ENCODE measurements at places on chromosomes 16 and 17.

DNA sequence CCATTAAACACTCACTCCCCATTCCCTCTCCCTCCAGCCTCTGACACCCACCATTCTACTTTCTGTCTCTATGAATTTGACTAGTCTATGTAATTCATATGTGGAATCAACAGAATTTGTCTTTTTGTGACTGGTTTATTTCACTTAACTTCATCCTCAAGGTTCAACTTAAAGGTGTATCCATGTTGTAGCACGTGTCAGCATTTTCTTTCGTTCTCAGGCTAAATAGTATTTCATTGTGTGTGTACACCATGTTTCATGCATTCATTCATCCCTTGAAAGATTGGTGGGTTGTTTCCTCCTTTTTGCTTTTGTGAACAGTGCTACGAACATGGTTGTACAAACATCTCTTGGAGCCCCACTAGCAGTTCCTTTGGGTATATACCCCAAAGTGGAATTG, 36.0 kb downstream of the ATP2C2 start:
- no peak for DNase-seq

- no peak for DNase-seq
Observed at GRCh38 chr16:58234831-58235595, 37.1 kb upstream of the CSNK2A2 start.

GRCh38 chr17:11598274-11599221, at the start of gene DNAH9:
Gene DNAH9, plus strand, starts transcription at chr17:11598470. Its CDS starts 29 bp downstream, at chr17:11598499.
- no peak for DNase-seq

- no peak for DNase-seq
Observed at GRCh38 chr17:44906010-44906646, 6.9 kb upstream of the EFTUD2 start.

- peak; percentile 78 for DNase-seq
Observed at GRCh38 chr17:48816774-48817590, at the start of gene TTLL6. Gene TTLL6, minus strand, starts transcription at chr17:48817229. Its CDS starts 157 bp downstream, at chr17:48817072.

- no peak for DNase-seq
Observed at GRCh38 chr17:21493993-21494392, 117.8 kb downstream of the KCNJ12 start.

GRCh38 chr17:21278450-21279197, 5.9 kb upstream of the MAP2K3 start:
- peak; percentile 85 for DNase-seq

DNA sequence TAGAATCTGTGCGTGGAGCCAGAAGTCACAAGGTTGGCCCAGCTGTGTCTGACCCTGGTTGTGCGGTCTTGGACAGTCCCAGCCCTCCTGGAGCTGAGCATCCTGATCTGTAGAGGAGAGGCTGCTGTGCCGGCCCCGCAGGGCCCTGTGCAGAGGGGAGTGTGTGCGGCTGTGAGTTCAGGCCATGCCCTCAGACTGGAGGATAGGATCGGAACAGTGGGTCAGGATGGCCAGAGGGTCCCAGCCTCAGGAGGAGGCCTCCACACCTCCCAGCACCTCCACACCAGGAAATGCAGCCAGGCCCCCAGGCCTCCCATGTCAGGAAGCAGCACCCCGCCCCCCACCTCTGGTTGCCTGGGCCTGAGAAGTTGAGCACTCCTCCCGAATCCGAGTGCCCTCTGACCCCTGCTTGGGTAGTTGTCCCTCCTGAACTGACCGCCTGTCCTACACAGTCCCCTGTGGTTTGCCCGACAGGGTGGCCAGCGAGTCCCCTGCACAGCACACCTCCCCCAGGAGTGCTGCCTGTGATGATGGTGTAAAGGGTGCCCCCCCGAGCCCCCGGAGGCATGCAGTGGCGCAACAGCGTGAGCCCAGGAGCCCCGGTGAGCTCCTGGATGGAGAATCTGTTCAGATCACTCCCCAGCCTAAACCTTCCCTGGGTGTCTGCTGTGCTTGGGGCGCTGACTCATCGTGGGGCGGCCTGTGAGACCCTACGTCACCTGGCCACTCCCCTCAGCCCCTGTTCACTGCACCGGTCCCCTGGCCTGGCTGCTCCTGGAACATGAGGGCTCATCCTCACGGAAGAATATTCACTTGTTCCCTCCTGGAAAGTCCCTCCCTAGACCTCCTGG, 285.2 kb downstream of the SEC14L1 start:
- DNase-seq, result no peak

DNA sequence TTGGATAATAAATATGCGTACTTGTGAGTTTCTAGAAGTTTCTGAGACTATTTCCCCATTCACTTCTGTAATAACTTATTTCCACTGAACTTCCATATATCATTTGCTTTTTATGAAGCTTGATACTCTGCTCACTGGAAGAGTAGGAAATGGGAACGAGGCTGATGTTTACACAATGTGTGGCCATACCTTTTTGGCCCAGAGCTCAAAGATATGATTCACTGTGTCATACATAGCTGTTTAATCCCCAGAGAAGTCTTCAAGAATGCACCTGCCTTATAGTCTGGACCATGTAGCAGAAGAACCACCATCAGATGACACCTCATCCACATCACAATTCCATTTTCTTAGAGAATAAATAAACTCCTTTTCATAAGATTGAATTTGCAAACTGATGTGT, 40.3 kb upstream of the TEKT3 start:
- DNase-seq, result no peak

- DNase-seq, result no peak
Observed at GRCh38 chr16:4313563-4314531, 2.0 kb upstream of the GLIS2 start.

GRCh38 chr17:57105591-57105990, 20.5 kb downstream of the AKAP1 start:
- DNase-seq, result no peak

DNA sequence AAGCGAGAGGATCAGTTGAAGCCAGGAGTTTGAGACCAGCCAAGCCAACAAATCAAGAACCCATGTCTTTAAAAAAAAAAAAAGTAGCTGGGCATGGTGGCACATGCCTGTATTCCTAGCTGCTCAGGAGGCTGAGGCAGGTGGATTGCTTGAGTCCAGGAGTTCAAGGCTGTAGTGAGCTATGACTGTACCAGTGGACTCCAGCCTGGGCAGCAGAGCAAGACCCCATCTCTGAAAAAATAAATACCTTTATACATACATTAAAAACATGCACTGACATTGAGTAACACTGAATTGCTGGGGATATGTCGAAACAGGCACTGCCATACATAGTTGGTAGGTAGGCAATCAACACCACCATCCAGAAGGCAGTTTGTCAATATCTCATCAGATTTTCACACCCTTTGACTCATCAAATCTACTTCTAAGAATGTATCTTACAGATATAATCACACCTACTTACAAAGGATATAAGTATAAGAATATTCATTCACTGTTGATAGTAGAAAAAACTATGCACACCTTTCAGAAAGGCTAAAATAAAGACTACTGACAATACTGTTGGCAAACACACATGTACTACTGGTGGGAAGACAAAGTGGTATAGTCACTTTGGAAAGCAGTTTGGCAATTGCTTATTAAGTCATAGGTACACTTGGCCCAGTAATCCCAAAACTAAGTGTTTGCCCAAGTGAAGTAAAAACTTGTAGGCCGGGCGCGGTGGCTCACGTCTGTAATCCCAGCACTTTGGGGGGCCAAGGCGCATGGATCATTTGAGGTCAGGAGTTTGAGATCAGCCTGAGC, 6.4 kb upstream of the CEP20 start:
- DNase-seq, result no peak

- no peak for DNase-seq
Observed at GRCh38 chr17:42913522-42913921, 12.9 kb downstream of the G6PC1 start.

DNA sequence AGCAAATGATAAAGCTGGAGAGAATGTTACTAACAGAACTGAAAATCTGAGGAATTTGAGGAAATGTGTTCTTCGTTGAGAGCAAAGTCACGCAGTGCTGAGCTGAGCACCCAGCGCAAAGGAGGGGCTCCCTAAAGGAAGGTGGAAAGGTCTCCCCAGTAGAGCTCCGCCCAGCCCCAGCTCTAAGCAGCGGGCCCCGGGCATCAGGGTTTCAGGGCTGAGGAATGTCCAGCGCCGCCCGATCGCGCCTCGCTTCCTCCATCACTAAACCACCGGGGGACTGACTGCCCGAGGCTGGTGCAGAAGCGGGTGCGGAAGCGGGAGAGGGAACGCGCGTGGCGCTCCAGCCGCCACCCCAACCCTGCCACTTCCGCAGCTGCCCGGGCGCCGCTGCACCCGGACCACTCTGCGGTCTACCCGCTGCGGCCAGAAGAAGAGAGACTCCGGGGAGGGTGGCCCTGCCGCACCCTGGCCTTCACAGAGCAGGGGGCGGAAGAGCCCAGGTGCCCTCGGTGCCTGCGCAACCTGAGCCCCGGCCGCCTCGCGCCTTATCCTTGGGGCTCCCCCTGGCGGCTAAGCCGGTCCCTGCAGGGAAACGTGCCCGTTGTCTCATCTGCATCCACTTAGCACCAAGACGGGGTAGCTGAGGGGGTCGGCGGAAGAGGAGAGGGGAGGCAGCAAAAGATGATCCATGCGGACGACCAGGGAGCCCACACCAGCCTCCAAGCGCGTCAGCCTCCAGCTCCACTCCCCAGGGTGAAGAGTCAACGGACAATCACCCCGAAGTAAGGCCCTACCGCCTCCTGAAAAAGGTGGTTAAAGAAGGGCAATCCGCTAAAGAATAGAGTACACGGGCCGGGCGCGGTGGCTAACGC, 12.4 kb upstream of the GUCY2D start:
- peak; percentile 84 for DNase-seq

- no peak for DNase-seq
Observed at GRCh38 chr16:1403733-1404132, 10.8 kb downstream of the UNKL start.

- no peak for DNase-seq
Observed at GRCh38 chr17:30905742-30906100, 317 bp downstream of the TEFM start.

- DNase-seq, result no peak
Observed at GRCh38 chr17:36598951-36599401, 2.4 kb upstream of the MRM1 start.

DNA sequence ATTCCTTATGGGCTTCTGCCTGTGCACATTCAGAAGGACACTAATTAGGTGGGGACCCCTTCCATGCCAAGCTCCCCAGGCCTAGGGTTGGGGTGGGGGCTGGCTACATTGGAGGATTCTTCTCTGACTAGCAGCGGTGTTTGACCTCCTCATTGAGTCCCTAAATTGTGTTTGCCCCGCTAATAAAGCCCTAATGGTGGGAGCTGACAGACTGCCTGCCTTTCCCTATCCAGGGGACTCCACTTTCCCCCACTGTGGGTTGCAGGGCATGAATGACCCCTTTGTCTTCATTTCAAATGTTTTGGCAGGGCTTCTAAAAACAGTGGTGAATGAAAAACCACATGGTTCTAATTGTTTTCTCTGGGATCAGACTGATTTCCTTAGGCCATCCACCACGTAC, 476.8 kb upstream of the CDH11 start:
- no peak for DNase-seq

DNA sequence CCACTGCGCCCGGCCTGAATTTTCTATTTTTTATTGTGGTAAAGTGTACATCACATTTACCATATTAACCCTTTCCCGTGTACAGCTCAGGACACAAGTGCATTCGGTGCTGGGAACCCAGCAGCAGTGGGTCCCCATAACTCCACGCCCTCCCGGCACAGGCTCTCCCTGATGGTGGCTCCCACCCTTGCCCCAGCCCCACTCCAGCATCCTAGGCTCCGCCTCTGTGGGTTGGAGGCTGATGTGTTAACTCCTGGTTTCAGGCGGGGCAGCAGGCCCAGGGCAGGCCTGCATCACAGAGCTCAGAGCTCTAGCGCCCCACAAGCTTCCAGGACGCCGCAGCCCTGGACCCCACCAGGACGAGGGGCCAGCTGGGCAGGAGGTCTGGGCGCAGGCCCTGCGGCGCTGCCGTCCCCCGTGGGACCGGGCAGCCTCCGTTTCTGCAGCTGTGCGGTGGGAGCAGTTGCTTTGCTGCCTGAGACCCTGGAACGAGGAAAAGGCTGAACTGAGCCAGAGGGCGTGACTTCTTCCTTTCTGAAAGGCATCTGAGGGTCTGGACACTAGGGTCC, 19.6 kb downstream of the ZFPM1 start:
- DNase-seq, result no peak

- no peak for DNase-seq
Observed at GRCh38 chr17:40123811-40124114, 2.0 kb downstream of the MSL1 start.

DNA sequence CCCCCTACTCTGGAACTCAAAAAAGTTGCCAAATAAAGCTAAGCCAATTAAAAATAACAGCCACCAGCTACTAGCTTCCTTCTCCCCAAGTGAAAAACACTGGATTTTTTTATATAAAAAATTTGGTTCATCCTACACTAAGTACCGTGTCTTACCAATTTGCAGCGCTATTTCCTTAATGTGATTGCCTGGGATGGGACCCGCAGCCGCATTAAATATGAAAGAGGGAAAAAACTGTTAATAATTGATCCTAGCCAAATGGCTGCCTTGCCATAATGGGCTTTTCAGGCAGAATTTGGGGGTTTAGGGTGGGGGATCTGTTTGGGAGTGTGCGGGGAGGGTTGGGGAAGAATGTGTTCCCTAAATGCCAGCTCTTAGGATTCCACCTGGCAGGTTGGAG, 2.0 kb downstream of the HOXB9 start:
- no peak for DNase-seq

DNA sequence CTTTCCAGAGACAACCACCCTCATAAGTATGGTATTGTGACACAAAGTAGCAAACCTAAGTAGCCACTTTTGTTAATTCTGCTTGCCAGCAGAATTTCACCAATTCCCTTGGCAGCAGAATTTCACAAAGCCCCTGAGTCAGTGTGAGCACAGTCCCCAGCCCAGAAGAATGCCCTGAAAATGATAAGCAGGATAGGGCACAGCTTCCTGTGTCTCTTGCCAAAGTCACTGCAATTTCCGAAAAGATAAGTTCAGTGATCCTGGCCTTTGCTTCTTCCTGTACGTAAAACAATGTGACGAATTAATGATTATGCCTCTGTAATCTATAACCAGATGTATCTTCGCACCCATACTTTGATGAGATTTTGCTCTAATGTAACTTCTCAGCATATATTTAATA, 16.0 kb upstream of the WIPF2 start:
- DNase-seq, result no peak

GRCh38 chr17:13750816-13751793, 149.4 kb upstream of the HS3ST3A1 start:
- no peak for DNase-seq

DNA sequence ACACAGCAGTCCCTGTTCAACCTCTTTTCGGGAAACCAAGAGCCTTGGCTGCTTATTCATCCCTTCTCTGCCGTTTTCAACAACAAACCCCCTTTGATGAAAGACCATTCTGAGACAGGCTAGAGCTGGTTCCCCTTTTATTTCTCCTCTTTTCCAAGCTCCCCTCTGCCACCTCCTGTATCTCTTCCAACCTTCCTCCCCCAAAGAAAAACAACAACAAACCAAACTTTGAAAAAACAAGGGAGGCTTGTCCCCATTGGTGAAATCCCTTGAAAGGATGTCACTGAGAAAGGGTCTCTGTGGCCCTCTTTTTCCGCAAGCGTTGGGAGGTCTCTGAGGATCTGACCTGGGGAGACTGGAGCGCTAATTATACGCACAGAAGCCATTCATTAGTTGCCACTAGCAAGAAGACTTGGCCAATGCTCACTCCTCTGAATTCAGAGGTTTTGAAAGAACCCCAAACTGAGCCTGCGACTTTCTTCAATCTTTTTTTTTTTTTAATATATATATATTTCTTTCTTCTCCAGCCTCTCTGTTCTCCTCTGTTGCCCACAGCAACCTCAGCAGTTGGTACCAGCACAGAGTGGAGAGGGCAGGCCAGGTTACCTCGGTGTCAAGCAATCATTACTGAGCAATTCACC, 101.4 kb downstream of the PITPNC1 start:
- no peak for DNase-seq

All from T-helper 2 cell (primary cell).